ENCODE measurements at places on chromosomes 1 and 21.

DNA sequence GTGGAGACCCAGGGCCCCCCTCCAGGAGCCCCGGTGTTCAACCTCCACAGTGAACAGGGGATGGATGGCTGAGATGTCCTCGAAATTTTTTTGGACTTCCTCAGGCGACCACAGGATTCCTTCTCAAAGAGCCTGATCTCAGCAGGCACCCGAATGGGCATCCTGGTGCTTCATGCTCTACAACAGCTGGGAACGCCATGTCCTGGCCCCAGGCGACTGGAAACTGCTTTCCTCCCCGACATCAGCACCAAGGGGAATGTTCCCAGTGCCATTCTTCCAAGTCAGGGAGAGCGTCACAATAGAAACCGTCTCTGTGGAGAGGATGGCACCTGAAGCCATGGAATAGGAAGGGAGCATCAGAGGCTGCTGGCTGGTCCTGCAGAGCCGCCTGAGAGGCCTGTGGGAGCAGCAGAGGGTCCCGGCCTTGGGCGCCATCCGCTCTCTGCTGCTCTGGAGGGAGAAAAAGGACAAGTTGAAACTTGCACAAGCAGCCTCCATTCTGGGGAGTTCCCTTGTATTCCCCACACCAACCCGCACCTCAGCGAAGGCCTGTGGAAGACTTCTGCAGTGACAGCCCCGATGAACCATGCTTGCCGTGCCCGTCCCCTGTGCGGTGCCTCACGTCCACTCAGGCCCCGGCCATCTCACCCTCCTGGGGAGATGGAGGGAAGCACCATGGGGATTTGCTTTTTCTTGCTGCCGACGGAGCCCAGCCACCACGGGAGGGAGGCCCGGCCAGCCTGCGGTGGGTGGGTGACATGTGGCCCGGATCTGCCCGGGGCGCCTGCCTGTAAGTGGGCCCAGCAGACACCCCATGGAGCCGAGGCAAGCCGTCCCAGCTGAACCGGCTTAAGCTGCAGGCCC lies 2.3 kb upstream of the ADARB1 start:
- DNase-seq, result no peak

DNA sequence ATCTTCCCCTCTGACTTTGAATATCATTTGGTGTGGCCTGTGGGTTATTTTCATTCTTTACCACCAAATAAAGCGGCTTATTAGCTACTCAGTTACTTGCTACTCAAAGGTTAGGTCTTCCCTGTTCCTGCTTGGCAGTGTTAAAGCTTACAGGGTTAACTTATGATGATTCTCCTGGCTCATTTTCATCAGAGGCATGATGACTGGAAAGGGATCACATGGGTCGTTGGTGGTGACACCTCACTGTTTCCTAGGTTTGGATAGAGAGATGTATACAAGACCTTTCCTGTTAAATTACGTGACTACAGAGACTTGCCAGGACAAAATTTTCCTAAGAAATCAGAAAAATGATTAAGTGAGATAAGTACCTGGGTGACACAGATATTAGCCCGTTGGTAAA lies 27.4 kb downstream of the MRPS6 start:
- DNase-seq, result no peak

GRCh38 chr1:230208619-230209261 lies 141.7 kb downstream of the GALNT2 start:
- no peak for DNase-seq

- DNase-seq, result no peak
These were observed 1.9 kb downstream of the MAP3K6 start for GRCh38 chr1:27364696-27365371.

- no peak for DNase-seq
These were observed 622.1 kb downstream of the PLPP3 start for GRCh38 chr1:55957276-55957675.

- no peak for DNase-seq
These were observed 1.1 kb downstream of the BCAR3 start for GRCh38 chr1:93680420-93681100.

DNA sequence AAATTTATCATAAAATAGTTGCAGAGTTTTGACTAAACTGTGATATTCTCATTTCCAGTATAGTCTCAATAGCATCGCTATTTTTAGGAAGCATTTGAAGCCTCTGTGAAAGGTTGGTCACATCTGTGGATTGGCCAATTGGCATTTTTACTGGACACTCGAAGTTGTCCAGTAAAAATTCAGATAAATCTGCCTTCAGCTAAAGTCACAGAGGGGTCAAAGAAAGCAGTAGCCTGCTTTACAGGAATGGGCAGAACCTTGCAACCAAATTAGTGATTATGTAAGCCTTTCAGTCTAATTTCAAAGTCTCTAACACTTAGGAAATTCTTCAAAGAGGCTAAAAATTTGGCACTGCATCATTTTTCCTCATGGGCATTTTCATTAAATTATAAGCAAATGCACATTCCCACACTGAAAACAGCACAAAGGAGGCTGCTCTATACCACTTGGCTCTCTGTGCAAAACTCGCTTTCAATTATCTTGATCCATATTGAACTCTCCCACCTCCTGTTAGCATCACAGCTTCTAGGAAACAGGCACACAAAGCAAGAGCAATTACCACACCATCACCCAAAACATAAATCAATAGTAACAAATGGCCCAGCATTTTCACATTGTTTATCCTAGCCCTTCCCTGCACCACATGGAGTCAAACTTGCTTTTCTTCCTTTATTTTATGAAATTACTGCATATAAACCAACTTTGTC lies 318.5 kb upstream of the DUSP10 start:
- DNase-seq, result no peak

DNA sequence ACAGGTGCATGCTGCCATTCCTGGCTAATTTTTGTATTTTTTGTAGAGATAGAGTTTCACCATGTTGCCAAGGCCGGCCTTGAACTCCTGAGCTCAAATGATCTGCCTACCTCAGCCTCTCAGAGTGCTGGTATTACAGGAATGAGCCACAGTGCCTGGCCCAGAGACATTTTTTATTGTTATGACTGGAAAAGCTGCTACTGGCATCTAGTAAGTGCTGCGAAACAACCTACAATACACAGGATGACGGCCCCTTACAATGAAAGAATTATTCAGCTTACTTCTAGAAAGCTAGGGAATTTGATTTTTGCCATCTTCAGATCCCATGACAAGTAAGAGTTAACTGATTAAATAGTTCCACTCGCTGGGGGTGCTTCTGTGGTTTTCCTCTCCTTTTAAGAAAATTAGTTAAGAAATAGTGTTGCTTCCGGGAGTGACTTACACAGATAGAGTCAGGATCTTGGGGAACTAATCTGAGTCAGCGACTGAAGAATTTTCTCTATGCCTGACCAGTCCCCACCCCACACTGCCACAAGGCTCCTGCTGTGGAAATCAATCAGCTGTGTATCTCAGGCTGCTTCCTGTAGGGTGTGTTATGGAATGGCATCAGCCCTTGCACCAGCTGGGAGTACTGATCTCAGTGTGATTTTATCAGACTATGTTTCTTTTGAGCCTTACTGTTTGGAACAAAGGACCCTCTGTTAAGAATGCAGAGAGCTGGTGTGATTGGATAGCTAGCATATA lies 93.0 kb upstream of the BMP8A start:
- no peak for DNase-seq

GRCh38 chr1:8022395-8023286 lies 3.5 kb downstream of the ERRFI1 start:
- DNase-seq, result no peak

DNA sequence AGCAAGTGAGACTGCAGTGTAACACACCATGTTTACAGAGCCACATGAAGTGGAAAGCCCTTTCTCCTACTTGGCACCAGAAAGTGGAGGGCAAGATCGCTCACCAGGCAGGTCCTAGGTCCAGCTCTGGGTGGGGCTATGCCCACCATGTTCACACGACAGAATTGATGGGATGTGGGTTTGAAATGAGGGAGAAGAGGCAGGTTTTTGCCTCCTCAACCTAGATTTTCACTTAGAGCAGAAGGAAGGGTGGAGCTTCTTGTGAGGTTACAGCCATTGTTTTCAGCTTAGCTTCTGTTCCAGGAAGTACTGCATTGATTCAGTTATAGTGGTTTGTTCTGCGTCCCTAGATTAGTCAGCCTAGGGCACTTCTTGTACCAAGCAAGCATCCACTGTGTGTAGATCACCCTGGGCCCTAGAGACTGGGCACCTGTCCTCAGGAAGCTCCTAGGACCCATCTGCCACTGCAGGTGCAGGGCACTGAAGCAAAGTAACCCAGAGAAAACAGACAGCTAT lies 2.3 kb downstream of the CD53 start:
- no peak for DNase-seq

- no peak for DNase-seq
These were observed 2.0 kb downstream of the KCNE2 start for GRCh38 chr21:34365809-34366208.

DNA sequence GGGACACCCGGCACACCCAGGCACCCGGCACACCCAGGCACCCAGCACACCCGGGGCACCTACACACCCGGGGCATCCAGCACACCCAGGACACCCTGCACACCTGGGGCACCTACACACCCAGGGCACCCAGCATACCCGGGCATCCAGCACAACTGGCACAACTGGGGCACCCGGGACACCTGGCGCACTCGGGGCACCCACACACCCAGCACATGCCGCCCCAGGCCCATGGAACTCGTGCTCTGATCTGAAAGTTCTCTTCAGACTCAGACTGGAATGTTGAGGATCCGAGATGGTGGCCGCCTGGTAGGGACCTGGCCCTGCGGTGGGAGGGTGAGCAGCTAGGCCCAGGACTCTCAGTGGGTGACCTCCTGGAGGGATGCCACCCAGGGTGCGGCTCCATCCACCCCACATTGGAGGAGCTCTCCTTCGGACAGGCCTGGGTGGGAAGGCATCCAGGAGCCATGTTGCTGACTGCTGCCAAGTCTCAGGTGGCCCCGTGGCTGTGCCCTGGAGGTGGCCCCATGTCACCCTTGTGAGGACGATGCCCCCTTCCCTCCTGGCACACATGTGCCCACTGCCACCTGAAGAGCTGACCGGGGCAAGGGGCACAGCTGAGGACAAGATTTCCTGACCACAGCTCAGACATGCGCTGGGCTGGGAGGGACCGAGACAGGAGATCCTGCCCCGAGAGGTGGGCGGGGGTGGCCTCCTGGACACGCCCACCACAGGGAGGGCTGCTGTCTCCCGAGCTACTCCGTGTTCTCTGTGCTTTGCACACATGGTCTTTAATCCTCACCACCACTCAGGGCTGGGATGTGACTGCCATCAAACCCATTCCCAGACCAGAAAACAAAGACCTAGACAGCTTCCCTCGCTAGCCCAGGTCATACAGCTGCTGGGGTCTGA lies 37.0 kb downstream of the UBE2G2 start:
- no peak for DNase-seq

DNA sequence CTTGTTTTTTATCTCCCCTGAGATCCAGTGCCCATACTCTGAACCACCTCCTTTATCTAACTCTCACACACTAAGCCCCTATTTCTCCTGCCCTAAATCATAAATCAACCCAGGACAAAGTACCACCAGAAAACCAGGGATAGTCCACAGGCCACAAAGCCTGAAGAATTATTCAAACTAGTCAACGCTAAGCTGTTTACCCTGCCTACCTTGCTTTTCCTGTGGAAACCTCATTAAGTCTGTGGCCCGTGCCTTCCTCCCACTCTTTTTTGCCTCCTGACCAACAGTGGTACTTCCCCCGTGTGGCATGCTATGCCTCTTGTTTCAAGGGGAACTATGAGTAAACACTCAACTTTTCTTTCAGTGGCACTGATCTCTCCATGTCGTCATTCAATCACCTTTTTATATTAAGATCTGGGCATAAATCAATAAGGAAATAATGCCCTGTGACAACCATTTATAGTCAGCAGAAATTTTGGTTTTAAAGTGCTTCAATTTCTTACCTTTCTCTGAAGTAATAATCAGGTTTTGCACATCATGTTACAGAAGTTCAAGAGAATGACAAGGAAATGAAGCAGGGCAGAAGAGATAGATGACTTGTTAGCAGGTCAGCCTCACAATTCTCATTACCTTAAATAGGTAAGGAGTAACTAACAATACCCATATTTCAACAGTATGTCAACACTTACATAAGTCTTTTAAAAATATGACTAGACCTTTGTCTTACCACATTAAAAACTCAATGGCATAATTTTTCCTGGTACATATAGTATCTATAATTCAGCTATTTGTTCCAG lies 32.1 kb downstream of the EYA3 start:
- peak; percentile 11 for DNase-seq

- DNase-seq, result no peak
These were observed 195.6 kb downstream of the HMCN1 start for GRCh38 chr1:185929776-185930175.

- DNase-seq, result no peak
These were observed 13.1 kb downstream of the SDCCAG8 start for GRCh38 chr1:243268751-243269460.

- DNase-seq, result no peak
These were observed 311.2 kb downstream of the PTPRC start for GRCh38 chr1:198950036-198950435.

GRCh38 chr1:30184393-30185141 lies 538.8 kb downstream of the MATN1 start:
- DNase-seq, result no peak

DNA sequence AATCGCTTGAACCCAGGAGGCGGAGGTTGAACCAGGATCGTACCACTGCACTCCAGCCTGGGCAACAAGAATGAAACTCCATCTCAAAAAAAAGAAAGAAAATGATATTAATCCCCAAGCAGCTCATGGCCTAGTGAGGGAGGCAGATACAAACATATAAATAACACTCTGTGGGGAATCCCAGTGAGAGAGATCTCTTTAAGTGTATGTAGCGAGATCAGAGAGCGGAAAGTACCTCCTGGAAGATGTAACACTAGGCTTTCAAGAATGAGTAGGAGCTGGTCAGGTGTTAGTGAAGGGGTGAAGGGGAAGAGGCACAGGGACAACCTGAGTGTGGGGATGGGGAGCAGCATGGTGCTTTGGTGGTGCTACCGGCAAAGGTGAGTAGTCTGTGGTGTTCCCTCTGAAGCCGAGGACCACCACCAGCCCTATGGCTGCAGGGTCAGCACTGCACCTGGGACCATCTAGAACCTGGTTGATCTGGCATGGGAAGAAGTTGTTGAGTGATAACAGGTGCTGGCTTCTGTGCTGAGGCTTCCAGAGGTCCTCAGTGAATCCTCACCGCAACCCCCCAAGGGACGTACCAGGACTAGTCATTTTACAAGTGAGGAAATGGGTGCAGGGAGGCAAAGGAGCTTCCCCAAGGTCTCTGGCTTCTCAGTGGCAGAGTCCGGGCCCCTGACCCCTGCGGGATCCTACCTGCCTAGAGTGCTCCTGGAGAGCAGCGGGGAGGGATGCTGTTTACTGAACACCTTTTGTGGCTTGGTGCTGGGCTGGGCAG lies 367.6 kb upstream of the VAMP3 start:
- DNase-seq, result no peak

GRCh38 chr1:153032677-153033308 lies 1.8 kb downstream of the SPRR1B start:
- DNase-seq, result no peak
